ENCODE measurements at places on chromosomes 3 and 15. TPM values are rescaled to one million over a fixed set of nuclear protein-coding genes. Genes with fewer than 3 reads are reported as not detected.

The LARP6 gene
- 0.75 TPM for total RNA-seq

The ABHD14A gene
- 2.0 TPM for total RNA-seq

The AADACL2 gene
- not detected for total RNA-seq

The ROBO1 gene
- total RNA-seq = 68.7 TPM

- H3K4me3 ChIP-seq = no peak overlapping the region
- peaks cover 2% of the 10 kb centered on the region for H3K4me1 ChIP-seq
- no peaks in the 10 kb centered on the region for H3K36me3 ChIP-seq
- DNase-seq = no peak
- no peak overlapping the region for H3K27ac ChIP-seq
- no peaks in the 10 kb centered on the region for H3K27me3 ChIP-seq
Observed at GRCh38 chr3:122298239-122298638, 26.8 kb upstream of the CSTA start.

- no peaks in the 10 kb centered on the region for H3K27me3 ChIP-seq
- no peaks in the 10 kb centered on the region for H3K4me1 ChIP-seq
- H3K4me3 ChIP-seq = no peak overlapping the region
- H3K36me3 ChIP-seq = no peaks in the 10 kb centered on the region
Observed at GRCh38 chr3:115052906-115053305, 94.2 kb downstream of the ZBTB20 start.

GRCh38 chr15:29103824-29104565, 165.6 kb downstream of the NSMCE3 start:
- no peak overlapping the region for H3K27ac ChIP-seq
- H3K4me1 ChIP-seq = no peaks in the 10 kb centered on the region
- H3K4me3 ChIP-seq = no peak overlapping the region
- H3K27me3 ChIP-seq = no peaks in the 10 kb centered on the region

DNA sequence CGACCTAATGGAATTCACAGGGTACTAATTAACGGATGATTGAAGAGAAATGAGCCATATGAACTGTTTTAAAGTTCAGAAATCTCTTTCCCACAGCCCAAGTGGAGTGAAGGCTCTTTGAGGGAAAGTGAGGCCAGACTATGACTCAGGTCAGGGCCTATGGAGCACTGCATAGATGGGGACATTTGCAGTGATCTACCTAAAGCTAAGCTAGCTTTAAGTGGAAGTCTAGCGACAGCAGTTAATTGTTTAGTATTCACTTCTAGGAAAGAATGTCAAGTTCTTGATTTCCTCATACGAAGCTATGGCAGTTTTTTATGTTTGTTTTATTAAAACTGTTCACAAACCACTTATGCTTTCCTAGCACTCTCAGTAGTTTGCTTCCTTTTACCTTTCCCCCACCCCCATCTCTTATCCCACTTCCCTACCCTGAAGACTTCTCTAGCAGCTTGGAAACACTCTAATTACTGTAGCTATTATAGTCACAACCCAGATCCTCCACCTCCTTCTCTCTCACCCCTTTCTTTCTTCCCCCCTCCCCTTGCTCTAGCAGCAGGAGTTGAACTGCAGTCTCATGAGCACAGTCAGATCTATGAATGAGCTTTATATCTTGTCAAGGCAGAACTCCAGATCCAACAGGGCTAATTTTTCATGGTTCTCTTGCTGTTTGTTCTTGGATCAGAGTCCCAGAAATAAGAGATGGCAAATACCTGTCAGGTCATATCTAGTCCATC, 6.2 kb downstream of the ZNF609 start:
- no peak overlapping the region for H3K27ac ChIP-seq
- no peak overlapping the region for H3K4me3 ChIP-seq
- H3K4me1 ChIP-seq = peaks cover 29% of the 10 kb centered on the region
- no peaks in the 10 kb centered on the region for H3K36me3 ChIP-seq
- DNase-seq = no peak
- H3K27me3 ChIP-seq = no peaks in the 10 kb centered on the region

DNA sequence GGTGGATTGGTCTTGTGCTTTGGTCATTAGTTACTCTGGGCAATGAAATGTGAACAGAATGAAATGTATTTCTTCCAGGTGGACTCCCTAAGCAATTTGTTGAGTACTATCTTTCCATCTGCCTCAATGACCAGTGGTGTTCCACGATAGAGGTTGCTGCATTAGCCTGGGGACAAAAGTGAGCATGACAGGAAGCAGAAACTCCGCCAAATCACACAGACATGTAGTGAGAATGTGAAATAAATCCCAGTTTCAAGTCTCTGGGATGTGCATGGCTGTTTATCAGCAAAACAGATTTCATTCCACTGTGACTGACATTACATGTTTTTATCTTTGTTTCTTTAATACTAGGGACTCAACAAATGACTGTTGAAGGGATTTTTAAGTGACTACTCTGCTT, 63.3 kb upstream of the DCBLD2 start:
- H3K4me3 ChIP-seq = no peak overlapping the region
- H3K27ac ChIP-seq = no peak overlapping the region
- H3K4me1 ChIP-seq = no peaks in the 10 kb centered on the region
- H3K27me3 ChIP-seq = no peaks in the 10 kb centered on the region

GRCh38 chr3:33886015-33886414, 87.6 kb downstream of the PDCD6IP start:
- H3K27ac ChIP-seq = no peak overlapping the region
- no peak for DNase-seq
- H3K27me3 ChIP-seq = peaks cover 3% of the 10 kb centered on the region

GRCh38 chr3:18937574-18937973, 210.7 kb upstream of the KCNH8 start:
- no peaks in the 10 kb centered on the region for H3K36me3 ChIP-seq
- no peak overlapping the region for H3K4me3 ChIP-seq
- no peak overlapping the region for H3K27ac ChIP-seq
- DNase-seq = no peak
